ENCODE measurements at places on chromosomes 2 and 18.

DNA sequence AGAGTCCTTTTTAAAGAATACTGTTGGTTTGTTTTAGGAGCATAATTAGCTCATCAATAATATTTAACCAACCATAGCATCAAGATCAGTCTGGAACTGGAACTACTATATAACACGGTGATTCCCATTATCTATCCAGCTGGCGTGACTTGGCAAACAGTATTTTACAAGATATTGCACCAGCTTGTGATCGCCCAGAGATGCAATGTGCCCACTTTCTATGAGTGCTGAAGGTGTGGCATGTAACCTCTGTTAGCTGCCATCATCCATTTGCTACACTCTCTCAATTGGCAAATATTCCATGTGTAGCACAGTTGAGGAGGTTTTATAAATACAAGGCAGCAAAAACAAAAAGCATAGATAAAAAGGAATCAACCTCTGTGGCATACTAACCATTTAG, 64.9 kb downstream of the FIGN start:
- no peak for DNase-seq

DNA sequence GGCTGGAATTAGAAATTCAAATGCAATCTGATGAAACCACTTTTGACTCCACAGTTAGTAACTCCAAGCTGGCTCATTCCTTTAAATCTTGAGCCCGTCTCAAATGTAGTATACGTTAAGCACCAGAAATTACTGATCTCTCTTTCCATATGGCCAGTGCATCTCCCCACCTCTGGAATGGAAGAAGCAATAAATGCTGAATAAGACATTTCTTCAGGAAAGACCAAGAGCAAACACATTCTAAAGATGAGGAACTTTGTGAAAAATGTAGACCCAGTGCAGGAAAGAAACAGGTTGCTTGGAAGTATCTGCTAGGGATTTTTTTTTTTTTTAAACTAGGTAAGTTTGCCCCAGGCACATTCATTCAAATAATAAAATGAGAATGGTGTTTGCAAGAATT, 143.1 kb upstream of the FBXO11 start:
- no peak for DNase-seq

- DNase-seq = no peak
Measured at GRCh38 chr2:25700221-25700660, 26.9 kb upstream of the DTNB start.

- no peak for DNase-seq
Measured at GRCh38 chr18:39435996-39436395, 1870.4 kb upstream of the CELF4 start.

DNA sequence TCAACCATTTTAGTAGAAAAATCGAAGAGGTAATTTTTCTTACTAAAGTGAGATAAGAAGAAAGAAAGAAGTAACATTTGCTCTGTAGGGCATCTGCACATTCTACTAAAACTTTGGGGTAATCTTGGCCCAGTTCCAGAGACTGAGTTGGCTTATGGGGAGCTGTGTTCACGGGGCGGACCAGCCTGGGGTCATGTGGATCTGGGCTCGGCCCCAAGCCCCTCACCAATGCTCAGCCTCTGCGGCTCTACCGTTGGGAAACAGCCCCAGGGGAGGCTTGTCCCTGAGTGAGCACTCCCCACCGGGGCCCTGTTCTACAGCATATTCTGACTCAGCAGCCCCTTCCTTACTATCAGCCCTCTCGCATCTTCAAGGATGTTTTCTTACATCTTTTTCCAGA, 132.3 kb downstream of the RTP5 start:
- DNase-seq = no peak

DNA sequence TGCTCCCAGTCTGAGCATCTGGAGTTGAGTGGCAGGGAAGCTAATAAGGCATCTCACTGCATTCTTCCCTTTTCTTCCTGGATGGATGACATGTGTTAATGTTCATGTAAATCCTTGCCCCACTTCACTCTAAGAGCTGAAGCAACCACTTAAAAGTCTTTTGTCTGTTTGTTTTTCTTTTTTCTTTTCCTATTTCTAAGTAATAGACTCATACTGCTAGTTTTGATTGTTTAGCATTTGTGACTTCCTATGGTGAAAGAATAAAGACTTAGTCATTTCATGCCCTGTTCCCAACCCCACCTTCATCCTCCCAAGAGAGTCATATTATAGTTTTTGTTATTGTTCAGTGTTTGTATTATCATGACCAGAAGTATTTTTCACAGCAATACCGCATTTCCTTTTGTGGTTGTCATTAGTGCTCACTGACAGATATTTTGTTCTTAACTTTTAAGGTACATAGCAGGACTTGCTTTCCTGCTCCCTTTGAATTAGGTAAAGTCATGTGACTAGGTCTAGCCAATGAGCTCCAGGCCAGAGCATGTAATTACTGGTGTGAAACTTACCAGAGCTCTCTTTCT, 18.1 kb upstream of the SPP2 start:
- no peak for DNase-seq

DNA sequence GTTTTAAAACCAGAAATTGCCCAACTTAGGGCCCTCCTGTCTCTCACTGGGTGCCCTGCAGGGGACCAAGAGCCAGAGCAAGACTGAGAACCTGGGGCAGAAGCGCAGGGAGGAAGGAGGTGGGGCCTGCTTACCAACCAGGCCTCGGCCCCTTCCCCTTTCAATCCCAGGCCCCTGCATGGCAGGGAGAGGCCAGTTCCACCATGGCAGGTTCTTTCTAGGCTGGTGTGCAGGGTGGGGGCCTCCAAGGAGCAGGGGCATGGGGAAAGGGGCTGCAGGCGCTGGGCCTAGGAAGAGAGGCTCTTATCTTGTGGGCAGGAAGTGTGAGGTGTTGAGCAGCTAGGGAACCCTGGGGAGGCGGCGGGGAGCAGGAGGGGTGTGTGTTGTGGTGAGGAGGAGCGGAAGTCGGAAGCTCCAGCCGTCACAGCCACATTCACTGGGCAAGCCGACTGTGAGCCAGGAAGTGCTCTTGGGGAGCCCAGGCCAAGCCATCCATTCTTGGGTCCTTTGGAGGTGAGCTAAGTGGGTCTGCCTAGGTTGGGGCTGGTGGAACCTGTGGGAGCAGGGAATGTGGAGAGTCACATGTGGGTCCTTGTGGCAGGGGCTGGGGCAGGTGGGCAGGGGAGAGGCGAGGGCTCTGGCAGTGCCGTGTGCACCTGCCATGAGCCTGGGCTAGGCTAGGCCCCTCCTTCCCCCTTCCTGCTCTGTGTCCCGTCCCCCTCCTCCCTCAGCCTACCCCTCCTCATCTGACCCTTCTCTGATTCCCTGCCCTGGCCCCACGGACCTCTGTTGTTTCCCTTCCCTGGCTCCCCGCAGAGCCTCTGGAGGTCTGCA, at the start of gene PSD4:
TSS of gene PSD4 (plus strand) at position 430 of the 834 bp plus-strand sequence. CDS start 8,486 bp downstream, outside the sequence.
- DNase-seq = no peak

DNA sequence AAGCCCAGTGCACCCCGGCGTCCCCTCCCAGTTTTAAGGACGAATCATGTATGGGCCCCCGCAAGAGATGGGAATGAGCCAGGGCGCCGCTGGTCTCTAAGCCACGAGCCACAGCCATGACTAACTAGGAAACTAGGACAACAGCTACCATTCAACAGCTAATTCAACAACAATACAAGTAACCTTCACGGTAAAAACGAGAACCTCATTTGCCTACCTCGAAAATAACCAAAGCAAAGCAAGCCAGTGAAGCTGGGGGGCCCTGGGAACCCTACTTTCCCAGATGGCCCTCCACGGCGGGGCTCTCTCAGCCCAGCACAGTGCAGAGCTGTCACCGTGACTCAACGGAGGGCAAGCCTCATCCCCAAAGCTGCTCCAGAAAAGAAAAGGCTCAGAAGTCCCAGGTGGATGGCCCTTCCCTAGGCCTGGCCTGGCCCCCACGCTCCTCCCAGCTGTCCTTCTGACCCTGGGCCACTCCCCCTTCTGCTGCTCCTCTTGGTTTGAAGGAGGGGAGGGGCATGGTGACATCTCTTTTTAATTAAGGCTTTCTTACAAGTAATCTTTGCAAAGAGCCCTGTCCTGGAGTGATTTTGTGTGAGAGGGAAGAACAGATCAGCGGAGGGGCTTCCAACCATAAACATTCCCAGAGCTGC, 126.3 kb downstream of the HDAC4 start:
- no peak for DNase-seq

DNA sequence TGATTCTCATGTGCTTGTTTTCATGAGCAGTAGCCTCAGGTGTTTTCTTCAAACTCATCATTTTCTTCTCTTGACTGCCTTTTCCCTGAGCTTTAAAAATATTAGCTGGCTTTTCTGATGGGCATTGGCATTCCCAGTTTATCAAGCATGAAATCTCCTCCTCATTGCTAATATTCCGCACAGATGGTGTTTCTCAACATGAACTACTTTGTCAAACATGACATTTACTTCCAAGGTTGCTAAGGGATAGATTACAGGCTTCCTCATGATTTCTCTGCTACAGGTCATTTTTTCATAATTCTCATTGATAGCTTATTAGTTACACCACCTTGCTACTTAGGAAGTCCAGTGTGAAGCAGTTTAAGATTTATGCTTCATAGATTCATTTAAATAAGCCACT, 1116.9 kb upstream of the CNTNAP5 start:
- no peak for DNase-seq

DNA sequence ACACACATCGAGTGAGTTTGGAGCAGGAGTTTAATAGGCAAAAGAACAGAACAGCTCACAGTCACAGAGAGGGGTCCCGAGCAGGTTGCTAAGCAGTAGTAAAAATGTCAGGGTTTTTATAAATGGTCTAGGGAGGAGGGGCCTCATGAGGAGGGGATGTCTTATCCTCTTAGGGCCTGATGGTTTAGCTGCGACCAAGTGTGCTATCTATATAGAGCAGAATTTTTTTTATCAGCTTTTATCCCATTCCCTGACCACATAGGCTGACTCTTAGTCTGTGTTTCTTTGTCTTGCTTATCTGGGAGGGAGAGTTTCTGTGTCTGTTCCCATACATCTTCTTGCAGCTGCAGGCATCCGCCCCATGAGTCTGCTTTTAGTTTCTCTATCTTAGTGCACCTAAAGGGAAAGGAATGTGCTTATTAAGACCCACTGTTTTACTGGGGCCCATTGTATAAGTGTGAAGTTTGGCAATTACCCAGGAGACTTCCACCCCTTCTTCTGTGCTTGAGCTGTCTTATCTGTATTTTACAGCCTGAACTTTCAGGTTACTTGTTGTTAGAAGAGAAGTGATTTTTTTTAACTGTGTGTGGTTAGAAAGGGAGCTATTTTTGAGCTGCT, 30.4 kb upstream of the GMCL1 start:
- DNase-seq = no peak

GRCh38 chr2:39492716-39493115, 55.6 kb upstream of the MAP4K3 start:
- no peak for DNase-seq

DNA sequence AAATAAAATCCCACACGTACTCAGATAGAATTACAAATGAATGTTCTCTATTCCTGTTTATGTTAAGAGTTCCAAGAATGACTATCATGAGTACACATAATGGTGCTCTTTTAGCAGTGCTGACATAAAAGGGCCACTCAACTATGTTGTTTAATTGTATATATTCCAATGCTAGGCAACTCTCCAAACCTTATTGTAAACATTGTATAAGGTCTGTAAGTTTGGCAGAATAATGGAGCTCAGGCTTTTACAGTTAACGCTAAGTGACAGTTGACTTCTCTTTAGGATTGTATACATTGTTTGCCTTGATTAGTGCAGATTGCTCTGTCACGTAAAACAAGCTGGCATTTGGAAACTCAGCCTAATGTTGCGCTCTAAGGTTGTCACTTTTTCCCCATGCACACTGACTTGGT, 20.8 kb downstream of the RBMS1 start:
- DNase-seq = no peak

DNA sequence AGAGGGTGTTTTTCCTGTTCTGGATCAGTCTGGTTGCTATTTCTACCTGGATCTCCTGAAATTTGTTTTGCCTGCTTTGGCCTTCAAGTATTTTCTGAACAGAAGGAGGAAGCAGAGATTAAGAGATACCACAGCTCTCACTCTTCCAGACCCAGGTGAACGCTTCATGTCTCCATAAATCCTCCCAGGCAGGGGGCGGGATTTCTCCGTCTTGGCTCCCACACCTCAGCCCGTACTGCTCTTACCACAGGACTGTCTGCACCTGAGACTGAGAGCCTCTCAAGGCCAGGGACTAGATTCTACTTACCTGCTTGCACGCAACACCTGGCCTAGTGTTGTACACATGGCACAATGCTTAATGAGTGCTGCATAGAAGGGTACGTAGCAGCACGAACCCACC, 59.9 kb upstream of the LRPPRC start:
- no peak for DNase-seq

- DNase-seq = no peak
Measured at GRCh38 chr18:5895299-5895875, at the start of gene TMEM200C. Gene TMEM200C (minus strand): TSS chr18:5895522. CDS start chr18:5892063, 3,459 bp downstream.

DNA sequence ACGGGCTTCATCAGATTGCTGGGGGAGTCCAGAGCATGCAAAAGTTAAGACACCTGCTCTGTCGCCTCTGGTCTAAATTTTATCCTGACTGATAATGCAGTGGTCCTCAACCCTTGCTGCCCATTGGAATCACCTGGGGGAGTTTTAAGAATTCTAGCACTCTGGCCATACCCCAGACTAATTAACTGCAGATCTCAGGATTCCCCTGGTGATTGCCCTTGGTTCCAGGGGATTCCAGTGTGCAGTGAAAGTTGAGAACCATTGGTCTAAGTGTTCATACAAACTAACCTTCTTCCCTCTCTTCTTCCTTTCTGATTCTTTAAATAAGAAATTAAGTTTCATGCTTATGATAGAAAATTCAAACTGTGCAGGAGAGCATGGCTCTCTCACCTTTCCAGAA, 105.7 kb upstream of the MGAT5 start:
- DNase-seq = no peak

GRCh38 chr2:195697681-195698220, 40.7 kb downstream of the SLC39A10 start:
- no peak for DNase-seq

GRCh38 chr2:224711381-224711780, 4.8 kb downstream of the CCDC195 start:
- DNase-seq = no peak

- DNase-seq = no peak
Measured at GRCh38 chr2:121162893-121163292, 122.1 kb downstream of the TFCP2L1 start.

GRCh38 chr2:42008241-42008921, 39.4 kb upstream of the PKDCC start:
- no peak for DNase-seq

DNA sequence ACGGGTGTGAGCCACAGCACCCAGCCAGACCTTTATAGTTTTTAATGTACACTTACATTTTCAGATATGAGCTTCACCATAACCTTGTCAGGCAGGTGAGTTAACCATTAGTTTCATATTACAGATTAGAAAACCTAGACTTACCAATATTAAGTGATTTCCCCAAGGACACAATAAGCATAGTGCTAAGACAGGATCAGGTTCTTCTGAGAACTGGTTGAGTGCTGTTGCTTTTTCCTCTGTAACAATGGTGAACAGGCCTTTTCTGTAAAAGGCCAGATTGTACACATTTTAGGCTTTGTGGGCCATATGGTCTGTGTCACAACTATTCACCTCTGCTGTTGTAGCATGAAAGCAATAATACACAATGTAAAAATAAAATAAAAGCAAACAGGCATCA, 332.0 kb downstream of the PIK3C3 start:
- DNase-seq = no peak
